Muscle of back (tissue), 13 donors: ENCODE measurements at places on chromosomes 1 and 21. TPM values are rescaled to one million over a fixed set of nuclear protein-coding genes. Genes with fewer than 3 reads are reported as not detected.
A peak's percentile ranks its signal among the peaks of the same experiment; 100 is the strongest.

DNA sequence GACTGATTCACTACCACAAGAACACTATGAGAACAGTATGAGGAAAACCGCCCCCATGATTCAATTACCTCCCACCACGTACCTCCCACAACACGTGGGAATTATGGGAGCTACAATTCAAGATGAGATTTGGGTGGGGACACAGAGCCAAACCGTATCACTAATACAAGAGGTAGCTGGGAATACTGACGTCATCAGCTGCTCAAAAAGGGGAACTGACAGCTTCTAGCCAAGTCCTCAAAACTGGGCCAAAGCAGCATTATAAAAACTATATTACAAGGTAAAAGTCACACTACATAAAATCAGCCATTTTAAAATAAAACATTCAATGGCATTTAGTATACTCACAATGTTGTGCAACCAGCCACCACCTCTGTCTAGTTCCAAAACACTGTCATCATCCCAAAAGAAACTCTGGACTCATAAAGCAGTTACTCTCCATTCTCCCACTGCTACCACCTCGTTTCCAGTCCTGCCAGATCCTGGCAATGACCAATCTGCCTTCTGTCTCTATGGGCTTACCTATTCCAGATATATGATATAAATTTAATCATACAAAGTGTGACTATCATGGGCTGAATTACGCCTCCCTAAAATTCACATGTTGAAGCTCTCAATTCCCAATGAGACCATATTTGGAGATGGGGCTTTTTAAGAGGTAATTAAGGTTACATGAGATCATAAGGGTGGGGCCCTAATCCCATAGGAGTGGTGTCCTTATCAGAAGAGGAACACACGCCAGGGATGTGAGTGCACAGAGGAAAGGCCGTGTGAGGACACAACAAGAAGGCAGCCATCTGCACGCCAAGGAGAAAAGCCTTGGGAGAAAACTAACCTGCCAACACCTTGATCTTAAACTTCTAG, 192.1 kb downstream of the SETD4 start:
- DNase-seq: no peak

VASH2 gene
- polyA plus RNA-seq: 43.5 TPM

- no peak for DNase-seq
Observed at GRCh38 chr1:227270554-227270953, 47.7 kb downstream of the CDC42BPA start.

DNA sequence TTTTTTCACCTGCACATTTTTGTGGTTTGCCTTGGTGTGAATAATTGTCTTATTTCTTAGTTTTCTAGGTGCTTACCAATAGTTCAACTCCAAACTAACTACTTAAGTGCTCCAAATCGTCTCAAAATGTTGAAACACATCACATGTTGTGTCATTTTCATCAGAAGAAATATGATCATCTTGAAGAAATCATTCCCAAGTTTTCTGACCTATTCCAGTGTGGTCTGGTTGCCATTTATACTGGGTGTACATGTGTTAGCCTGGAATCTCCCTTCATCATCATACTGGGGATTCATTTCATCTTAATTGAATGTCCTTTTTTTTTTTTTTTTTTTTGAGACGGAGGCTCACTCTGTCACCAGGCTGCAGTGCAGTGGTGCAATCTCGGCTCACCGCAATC, 67.0 kb downstream of the EIF2B3 start:
- DNase-seq: no peak

DNA sequence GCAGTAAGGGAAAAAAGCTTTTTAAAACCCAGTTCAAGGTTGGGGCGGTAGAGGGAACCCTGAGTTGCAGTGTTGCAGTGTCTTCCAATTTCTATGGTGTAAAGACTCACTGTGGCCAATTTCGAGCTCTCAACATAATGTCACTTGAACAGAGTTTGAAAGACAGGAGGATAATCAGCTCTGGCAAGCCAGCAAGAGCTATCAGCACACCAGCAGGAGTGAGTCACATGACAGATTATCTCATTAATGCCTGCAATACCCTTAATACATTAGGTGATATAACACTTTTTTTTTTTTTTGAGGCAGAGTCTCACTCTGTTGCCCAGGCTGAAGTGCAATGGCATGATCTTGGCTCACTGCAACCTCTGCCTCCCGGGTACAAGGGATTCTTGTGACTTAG, 22.8 kb downstream of the SLC9C2 start:
- no peak for DNase-seq

CTSE gene
- 0.39 TPM for polyA plus RNA-seq

- DNase-seq: no peak
Observed at GRCh38 chr1:247415423-247416361, at the start of gene NLRP3. TSS of gene NLRP3 (plus strand) at chr1:247416173. CDS start at chr1:247418801, 2,628 bp downstream.

ARPC5 gene
- polyA plus RNA-seq: 86.5 TPM

DNA sequence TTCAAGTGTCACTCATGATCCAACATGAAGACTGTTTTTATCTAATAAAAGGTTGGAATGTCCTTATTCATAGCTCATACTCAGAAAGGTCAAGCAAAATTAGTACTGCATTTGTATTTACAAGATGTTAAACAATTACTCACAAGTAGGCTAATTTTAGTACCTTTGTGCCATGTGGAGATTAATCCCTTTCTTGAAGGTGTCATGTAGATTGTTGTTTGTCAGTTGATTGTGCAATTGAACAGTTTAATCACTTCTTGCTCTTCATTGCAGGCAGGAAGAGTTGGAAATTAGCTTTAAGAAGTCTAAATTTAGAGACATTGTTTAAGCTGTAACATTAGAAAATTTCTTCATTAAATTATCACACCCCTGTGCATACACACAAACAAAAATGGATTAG, 847.1 kb downstream of the KCNT2 start:
- DNase-seq: no peak

DNA sequence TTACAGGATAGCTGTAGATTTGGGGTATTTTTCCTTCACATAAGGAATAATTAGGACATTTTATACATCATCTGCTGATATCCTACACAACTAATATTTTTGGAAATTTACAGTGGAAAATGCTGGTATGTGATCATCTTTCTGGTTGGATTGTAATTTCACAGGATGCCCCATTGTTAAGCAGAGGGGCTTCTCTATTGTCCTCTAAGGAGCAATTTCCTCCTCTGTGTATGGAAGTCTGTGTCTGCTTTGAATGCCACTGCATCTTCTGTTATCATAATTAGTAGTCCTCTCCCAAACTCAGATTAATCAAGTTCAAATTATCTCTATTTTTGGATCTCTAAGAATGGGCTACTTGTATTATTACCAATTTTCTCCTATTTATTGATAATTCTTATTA, 988.1 kb upstream of the B3GALT2 start:
- no peak for DNase-seq

UTS2 gene
- polyA plus RNA-seq: not detected

ARHGAP29 gene
- polyA plus RNA-seq: 27.5 TPM

DNA sequence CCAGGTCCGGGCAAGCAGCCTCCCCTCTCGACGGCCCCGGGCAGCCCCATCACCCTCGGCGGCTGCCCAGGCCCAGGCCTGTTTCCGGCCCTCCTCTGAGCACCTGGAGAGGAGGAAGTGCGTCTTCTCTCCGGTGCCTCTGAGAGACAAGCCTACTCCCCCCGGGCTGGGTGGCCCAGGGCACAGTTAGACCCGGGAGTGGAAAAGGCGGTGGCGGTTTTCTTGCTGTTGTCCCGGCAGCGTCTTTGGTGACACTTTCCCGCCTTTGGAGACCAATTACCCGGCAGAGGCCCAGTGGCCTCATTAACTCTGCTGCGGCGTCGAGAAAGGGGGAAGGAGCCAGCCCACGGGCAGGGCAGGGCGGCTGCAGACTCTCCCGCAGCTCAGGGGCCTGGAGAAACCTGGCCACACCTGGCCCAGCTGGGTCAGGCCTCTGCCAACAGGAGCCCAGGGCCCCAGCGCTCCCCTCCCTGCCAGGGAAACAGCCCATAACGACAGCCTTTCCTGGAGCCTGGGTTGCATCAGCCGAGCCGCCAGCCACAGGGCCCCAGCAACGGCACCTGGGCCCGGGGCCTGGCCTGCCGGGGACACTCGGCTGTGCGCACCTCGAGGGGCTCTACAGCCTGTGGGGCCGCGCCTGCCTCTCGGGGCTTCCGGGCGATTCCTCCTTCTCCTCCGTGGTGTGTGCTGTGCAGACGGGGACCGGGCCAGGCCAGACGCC, 28.4 kb upstream of the C1orf159 start:
- no peak for DNase-seq

DNA sequence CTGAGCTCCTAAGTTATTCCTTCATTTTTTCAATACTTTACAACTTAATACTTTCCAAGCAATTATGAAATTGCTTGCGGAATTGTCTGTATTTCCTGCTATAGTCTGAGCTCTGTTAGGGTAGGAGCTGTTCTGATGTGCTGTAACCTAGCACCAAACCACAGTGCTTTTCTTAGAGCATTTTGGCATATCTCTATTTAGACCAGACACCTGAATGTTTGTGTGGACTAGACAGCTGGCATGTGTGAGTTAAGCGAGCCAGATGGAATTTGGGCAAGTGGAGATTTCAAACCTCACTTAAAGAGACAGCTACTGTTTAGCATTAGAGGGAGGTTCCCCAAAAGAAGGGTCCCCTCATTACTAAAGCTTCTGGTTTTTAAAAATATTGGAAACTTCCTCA, 106.1 kb downstream of the RWDD3 start:
- DNase-seq: no peak

DNA sequence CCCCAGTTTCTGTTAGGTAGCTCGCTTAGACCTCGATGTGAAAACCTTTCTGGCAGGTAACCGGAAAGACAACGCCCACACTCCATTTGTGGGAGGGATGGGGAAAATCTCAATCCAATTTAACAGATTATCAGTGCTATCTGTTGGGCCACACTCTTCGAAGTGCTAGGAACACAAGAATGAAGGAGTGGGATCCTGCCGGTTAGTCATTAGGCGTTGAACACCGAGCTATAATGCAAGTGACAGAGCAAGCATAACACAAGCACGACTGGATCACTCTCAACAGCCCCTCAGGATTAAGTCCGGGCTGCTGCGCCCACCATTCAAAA, 531 bp downstream of the SNIP1 start:
- no peak for DNase-seq

DNA sequence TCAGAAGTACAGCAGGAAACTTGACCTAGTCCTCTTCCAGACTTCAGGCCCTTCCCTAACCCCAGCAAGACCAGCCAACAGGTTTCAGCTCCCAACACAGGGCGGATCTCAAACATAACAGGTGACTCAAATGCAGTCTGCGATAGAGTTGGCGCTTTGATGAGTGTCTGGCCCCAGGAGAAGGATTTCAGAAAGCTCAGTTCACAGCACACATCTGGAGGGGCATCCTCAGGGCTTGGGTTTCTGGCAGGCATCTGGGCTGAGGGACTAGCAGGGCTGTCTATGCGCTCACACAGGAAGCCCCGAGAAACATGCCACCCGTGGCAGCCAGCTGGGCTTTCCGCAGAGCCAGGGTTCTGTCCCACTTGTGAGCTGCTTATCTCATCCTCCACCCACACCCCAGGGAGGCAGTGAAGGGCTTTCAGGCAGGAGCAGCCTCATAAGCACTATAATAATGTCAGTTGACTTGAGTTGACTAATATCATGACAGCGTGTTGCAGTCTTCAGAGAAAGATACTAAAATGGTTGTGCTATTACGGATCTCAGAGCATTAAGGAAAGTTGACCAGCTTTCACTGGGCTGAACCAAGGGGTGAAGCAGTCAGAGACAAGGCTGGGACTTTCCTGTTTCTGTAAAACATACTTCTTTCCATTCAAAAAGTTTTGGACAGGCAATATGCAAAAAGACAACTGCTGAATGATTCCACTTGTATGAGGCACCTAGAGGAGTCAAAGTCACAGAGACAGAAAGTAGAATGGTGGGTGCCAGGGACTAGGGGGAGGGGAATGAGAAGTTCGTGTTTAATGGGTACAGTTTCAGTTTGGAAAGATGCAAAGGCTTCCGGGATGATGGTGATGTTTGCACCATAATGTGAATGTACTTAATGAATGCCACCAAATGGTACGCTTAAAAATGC, 233.0 kb upstream of the IRF2BP2 start:
- no peak for DNase-seq

ACKR1 gene
- polyA plus RNA-seq: 1.8 TPM

DNA sequence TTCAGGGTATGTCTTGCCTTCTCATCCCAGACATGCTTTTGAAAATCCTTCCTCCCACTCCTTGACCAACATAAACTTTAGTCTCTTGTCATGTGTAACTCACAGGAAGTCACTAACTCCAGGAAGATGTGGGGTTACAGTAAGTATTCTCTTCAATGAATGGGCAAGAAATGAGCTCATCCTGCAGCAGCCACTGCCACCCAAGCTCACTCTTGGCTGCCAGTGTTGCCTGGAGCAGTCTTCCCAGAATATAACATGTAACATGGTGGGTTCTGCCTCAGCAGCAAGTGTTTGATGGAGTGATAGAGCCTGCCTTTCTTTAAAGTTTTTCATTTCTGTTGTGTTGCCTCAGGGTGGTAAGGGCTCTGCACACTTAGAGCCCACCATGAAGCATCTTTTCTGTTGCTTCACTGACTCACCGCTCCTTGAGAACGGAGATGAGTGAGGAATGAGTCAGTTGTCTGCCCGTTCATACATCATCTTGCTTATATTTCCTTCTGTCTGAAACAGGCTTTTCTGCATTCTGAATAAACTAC, 187.0 kb downstream of the TPR start:
- DNase-seq: peak; percentile 85

- no peak for DNase-seq
Observed at GRCh38 chr1:207742850-207743555, 8.9 kb upstream of the CD46 start.

FMO1 gene
- 7.5 TPM for polyA plus RNA-seq

DNA sequence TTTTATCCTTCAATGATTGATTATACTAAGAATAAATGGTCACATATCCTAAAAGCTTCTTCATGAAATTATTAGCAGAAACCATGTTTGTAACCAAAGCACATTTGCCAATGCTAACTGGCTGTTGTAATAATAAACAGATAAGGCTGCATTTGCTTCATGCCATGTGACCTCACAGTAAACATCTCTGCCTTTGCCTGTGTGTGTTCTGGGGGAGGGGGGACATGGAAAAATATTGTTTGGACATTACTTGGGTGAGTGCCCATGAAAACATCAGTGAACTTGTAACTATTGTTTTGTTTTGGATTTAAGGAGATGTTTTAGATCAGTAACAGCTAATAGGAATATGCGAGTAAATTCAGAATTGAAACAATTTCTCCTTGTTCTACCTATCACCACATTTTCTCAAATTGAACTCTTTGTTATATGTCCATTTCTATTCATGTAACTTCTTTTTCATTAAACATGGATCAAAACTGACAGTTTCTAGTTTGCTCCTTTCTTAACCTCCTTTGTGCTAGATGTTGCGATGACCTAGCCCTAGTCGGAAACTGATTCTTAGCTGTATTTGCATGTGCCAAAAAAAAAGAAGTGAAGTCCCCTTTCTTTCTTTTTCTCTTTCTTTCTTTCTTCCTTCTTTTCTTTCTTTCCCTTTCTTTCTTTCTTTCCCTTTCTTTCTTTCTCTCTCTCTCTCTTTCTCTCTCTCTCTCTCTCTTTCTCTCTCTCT, 45.1 kb downstream of the MAP3K7CL start:
- DNase-seq: peak; percentile 34

- peak; percentile 83 for DNase-seq
Observed at GRCh38 chr1:18630511-18631495, at the start of gene PAX7. TSS of gene PAX7 (plus strand) at chr1:18630846. CDS start at chr1:18631604, 758 bp downstream.
